ENCODE measurements at places on chromosomes 3 and 15. TPM values are rescaled to one million over a fixed set of nuclear protein-coding genes. Genes with fewer than 3 reads are reported as not detected.

GRCh38 chr3:58535531-58536500 lies 1.2 kb downstream of the ACOX2 start:
- DNase-seq, result no peak

DNA sequence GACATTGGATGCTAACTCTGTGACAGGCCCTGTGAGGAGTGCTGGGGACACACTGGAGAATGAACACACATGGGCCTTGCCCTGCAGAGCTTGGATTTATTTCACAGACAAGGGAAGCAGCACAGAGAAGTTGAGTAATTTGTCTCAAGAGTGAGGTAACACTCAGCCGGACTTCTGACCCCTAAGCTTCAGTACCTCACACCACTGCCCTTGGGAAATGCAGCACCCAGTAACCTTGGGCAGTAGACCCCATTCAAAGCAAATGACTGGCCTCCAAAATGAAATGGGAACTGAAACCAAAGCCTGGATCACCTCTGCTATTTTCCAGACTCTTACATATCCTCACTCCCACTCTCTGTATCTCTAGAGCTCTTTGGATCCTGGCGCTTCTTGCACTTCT lies 37.3 kb downstream of the RFT1 start:
- no peak for DNase-seq

CIB2 gene
- 34.2 TPM for polyA plus RNA-seq

GABRA5 gene
- 0.25 TPM for polyA plus RNA-seq

CCR9 gene
- polyA plus RNA-seq, result 0.08 TPM

DNA sequence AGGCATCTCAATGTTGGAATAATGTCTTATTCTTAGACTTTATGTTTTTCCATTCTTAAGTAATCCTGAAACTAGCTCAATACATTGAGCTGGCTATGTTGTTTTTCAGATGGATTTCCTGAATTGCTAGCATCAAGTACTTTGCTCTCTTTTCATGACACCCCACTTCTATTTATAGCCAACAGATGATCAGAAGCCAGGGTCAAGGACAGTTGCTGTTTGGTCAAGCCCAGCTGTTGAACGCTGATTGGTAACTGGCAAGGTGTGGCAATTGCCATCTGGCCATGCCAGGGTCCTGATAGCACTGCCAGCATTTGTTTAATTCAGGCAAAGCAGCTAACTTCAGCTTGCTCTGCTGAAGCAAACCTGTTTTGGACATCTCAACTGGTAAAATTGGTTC lies 46.2 kb upstream of the PLCL2 start:
- DNase-seq, result no peak

CCDC12 gene
- polyA plus RNA-seq, result 56.9 TPM

GRCh38 chr15:58458076-58458475 lies 26.3 kb downstream of the LIPC start:
- no peak for DNase-seq

- DNase-seq, result no peak
These were observed 47.4 kb downstream of the CBLB start for GRCh38 chr3:105821433-105821832.

- no peak for DNase-seq
These were observed 64.2 kb downstream of the ECT2 start for GRCh38 chr3:172814738-172815137.

GOLGA8S gene
- 0.81 TPM for polyA plus RNA-seq

- DNase-seq, result no peak
These were observed 17.3 kb downstream of the C3orf18 start for GRCh38 chr3:50550079-50550736.

COMMD2 gene
- polyA plus RNA-seq, result 58.7 TPM

DNA sequence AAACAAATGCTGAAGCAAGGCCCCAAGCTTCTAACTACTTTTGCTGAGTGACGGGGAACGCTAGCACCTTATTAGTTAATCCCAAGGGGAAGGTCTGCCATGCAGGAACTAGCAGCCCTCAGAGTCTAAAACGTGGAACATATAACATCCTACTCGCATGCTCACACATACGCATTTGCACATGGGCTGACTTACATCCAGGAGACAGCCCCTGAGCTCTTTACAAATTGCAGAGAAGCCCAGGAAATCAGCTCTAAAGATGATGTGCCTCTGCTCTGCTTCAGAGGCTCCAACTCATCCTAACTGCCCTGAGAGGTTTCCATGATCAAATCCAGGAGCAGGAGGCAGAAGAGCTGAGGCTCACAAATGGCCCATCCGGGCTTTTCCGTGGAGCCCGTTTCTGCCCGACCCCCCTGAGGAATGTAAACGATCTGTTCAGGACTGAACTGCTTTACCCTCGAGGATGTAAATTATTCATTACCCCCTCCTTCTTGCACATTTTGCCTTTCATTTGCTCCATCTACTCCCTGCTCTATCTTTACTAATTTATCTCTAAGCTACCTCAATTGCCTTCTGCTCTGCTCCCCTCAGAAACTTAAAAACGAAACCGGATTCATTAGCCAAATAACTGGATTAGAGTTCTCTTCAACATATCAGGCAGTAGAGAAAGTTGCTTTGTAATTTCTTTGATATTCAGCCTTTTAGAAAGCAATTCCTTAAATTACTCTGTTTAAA lies 141.9 kb upstream of the CCDC54 start:
- no peak for DNase-seq
